Left ventricle myocardium inferior (tissue), 1 donor: ENCODE measurements at places on chromosomes 1 and 21. TPM values are rescaled to one million over a fixed set of nuclear protein-coding genes. Genes with fewer than 3 reads are reported as not detected.
A peak's percentile ranks its signal among the peaks of the same experiment; 100 is the strongest.

DNA sequence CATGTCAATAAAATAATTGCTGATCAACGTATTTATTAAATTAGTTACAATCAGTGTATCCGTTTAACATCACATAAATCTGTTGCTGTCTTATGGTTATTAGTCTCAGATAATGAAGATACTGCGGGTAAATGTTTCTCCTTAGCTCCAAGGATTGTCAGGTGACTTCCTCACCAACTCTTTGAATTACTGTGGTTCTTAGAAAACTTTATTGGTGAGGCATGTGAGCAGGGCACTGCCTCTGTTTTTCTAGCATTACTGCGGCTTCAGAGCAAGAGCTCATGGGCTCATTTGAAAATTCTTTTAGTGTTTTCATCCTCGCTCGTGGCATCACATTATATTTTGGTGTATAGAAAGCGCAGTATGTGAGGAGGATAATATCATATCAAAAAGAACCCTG lies 555.9 kb downstream of the LMO4 start:
- H3K36me3 ChIP-seq, result no peaks in the 10 kb centered on the region
- no peak overlapping the region for H3K27ac ChIP-seq
- H3K4me3 ChIP-seq, result no peak overlapping the region

DNA sequence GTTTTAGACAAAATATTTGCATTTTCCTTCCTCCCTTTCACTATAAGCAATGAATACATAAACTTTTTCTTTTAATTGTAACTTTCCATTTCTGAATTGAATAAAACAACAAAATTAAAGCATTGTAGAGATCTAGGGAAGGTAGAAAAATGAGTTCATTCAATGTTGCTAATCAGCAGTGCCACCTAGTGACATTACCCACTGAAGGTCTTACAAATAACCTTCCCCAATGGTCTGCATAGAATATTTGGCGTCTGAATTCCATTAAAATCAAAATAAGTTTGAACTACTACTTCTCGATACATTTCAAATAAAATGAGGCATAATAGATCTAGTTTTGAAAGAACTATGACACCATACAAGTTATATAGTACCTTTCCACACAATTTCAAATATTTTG lies 19.6 kb downstream of the FH start:
- no peak overlapping the region for H3K27ac ChIP-seq
- peaks cover 92% of the 10 kb centered on the region for H3K36me3 ChIP-seq

- H3K27me3 ChIP-seq, result no peaks in the 10 kb centered on the region
- H3K4me1 ChIP-seq, result peaks cover 12% of the 10 kb centered on the region
- H3K36me3 ChIP-seq, result no peaks in the 10 kb centered on the region
- no peak overlapping the region for H3K27ac ChIP-seq
- no peak for DNase-seq
- H3K4me3 ChIP-seq, result no peak overlapping the region
These were observed 31.0 kb downstream of the DDX20 start for GRCh38 chr1:111786669-111787207.

DNA sequence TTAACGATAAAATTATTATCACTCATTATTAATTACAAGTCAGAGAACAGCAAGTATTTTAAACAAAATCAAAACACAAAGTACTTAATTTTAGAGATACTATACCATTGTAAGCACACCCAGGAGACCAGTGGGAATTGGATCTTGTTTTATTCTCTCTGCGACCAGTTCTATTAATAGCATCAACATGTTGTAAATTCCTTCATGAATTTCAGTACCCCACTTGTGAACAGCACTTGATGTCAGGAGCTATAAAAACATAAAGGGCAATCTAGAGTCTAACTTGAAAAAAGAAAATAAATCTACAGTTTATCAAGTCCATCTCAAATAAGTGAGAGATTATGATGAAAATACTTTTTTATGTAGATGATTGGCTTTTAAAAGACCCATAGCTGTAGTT lies 42.9 kb downstream of the USP24 start:
- no peak for DNase-seq
- H3K27me3 ChIP-seq, result no peaks in the 10 kb centered on the region
- no peak overlapping the region for H3K4me3 ChIP-seq
- H3K36me3 ChIP-seq, result peaks cover 32% of the 10 kb centered on the region

DNA sequence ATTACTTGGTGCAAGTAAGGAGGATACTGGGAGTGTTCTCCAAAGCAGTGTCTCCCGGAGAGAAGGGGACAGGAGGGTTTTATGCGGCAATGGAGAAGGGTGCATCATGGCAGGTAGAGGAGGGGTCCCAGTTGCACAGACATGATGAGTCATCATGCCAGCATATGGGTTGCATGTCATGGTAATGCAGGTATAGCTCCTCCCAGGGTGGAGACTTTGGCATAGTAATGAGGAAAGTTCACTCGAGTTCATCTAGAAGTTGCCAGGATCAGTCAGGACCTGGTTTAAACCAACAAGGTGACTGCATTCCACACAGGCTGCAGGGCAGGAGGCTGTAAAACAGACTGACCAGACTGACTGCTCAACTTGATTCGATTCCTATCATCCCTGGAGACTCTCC lies 355.7 kb upstream of the DUSP10 start:
- no peaks in the 10 kb centered on the region for H3K36me3 ChIP-seq
- H3K4me3 ChIP-seq, result no peak overlapping the region
- H3K27ac ChIP-seq, result no peak overlapping the region
- DNase-seq, result no peak

GRCh38 chr1:41666981-41667631 lies 182.6 kb upstream of the EDN2 start:
- H3K4me3 ChIP-seq, result no peak overlapping the region
- H3K4me1 ChIP-seq, result peaks cover 25% of the 10 kb centered on the region
- no peaks in the 10 kb centered on the region for H3K27me3 ChIP-seq
- no peaks in the 10 kb centered on the region for H3K36me3 ChIP-seq

- H3K27ac ChIP-seq, result peak overlapping the region; percentile 1
- no peaks in the 10 kb centered on the region for H3K36me3 ChIP-seq
- H3K4me1 ChIP-seq, result no peaks in the 10 kb centered on the region
- no peaks in the 10 kb centered on the region for H3K27me3 ChIP-seq
These were observed 210.1 kb downstream of the FGGY start for GRCh38 chr1:59506952-59507351.

The IFI44L gene
- 5.4 TPM for total RNA-seq

- no peak overlapping the region for H3K4me3 ChIP-seq
- DNase-seq, result no peak
- H3K36me3 ChIP-seq, result no peaks in the 10 kb centered on the region
- H3K4me1 ChIP-seq, result no peaks in the 10 kb centered on the region
- no peak overlapping the region for H3K27ac ChIP-seq
- no peaks in the 10 kb centered on the region for H3K27me3 ChIP-seq
These were observed 618.2 kb downstream of the BRINP3 start for GRCh38 chr1:189859385-189859977.

- no peaks in the 10 kb centered on the region for H3K36me3 ChIP-seq
- no peak overlapping the region for H3K27ac ChIP-seq
- H3K4me1 ChIP-seq, result peaks cover under 1% of the 10 kb centered on the region
- no peak for DNase-seq
These were observed 243.6 kb downstream of the TNR start for GRCh38 chr1:175499595-175500382.

The TRIM46 gene
- total RNA-seq, result 0.11 TPM

The FMOD gene
- total RNA-seq, result 11.2 TPM

GRCh38 chr1:226408285-226409184 lies 642 bp upstream of the PARP1 start:
- H3K36me3 ChIP-seq, result no peaks in the 10 kb centered on the region
- peak overlapping the region; percentile 93 for H3K27ac ChIP-seq
- H3K4me3 ChIP-seq, result peak overlapping the region; percentile 94
- peaks cover 43% of the 10 kb centered on the region for H3K4me1 ChIP-seq

The ENO1 gene
- total RNA-seq, result 124 TPM

DNA sequence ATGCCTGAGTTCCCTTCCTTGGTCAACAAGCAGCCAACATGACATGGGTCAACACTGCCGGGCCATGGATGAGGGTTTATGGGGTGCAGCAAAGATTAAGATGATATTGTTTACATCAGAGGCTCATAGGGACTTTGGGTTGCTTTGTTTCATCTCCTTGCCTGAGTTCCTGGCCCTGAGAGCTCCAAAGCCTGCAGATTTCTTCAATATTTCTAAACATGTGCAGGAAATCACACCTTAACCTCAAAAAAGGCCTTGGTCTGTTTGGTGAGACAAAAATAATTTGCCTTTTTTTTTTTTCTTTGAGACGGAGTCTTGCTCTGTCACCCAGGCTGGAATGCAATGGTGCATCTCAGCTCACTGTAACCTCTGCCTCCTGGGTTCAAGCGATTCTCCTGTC lies 876 bp downstream of the SLAMF8 start:
- H3K36me3 ChIP-seq, result no peaks in the 10 kb centered on the region
- no peak overlapping the region for H3K27ac ChIP-seq
- H3K4me1 ChIP-seq, result peaks cover 8% of the 10 kb centered on the region
- no peak for DNase-seq
- H3K27me3 ChIP-seq, result peaks cover 18% of the 10 kb centered on the region

DNA sequence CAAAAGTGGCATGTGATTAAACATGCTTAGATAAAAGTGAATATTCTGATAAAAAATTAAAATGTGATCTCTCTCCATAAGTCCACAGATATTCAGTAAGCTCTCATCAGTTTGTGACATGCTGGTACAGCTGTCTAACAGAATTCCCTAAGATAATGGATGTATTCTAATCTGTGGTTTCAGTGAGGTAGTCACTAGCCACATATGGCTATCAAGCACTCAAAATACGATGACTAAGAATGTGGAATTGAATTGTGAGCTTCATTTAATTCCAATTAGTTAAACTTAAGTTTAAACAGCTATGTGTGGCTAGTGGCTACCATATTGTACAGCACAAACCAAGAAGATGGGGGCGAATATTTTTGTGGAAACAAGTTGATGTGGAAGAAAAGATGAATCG lies 4.1 kb upstream of the REG4 start:
- H3K27me3 ChIP-seq, result peaks cover 11% of the 10 kb centered on the region
- H3K36me3 ChIP-seq, result no peaks in the 10 kb centered on the region
- no peak overlapping the region for H3K27ac ChIP-seq
- H3K4me3 ChIP-seq, result no peak overlapping the region
- no peak for DNase-seq

DNA sequence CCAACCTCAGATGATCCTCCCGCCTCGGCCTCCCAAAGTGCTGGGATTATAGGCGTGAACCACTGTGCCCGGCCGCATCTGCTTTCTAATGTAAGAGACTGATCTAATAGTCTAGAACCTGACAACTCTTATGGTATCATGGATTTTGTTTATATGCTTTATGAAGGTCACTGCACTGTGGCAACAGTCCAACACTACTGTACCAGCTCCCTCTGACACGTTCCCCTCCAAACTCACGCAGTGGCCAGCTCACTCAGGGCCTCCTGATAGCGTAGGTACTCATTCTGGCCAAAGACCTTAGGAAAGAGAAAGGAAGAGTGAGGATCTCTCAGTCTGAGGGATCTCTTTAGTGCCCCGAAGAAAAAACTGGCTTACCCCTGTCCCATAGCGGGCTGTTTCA lies 6.0 kb upstream of the CFAP141 start:
- H3K27me3 ChIP-seq, result no peaks in the 10 kb centered on the region
- peak; percentile 31 for DNase-seq
- peak overlapping the region; percentile 68 for H3K27ac ChIP-seq
- H3K36me3 ChIP-seq, result peaks cover 85% of the 10 kb centered on the region
- no peak overlapping the region for H3K4me3 ChIP-seq

DNA sequence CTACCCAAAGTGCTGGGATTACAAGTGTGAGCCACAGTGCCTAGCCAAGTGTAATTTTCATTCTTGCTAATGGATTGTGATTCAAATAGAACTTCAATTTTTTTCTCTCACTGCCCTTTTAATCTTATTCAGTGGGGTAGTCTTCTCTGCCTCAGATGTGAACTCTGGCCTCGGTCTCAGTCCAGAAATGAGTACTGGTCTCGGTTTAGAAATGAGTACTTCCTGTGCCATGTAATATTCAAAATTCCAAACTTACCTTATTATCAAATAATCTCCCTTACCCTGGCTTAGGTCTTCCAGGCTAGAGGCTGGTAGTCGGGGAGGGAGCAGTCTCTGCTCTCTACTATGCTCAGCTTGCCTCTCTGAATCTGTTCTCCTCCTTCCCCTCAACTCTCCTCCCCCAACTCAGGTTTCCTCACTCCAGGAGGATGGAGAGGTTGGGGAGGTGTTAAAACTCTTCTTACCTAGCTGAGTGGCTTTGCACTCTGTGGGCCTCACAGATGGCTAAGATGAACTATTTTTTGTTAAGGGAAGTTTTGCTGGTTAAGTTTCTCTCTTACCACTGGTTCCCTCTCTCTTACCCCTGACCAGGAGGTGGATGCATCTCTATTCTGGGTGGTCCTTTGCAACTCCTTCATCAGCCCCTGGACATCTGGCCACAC lies 4.8 kb upstream of the SLAMF9 start:
- H3K27ac ChIP-seq, result no peak overlapping the region
- no peak for DNase-seq
- no peaks in the 10 kb centered on the region for H3K4me1 ChIP-seq
- H3K4me3 ChIP-seq, result no peak overlapping the region

The LCE1C gene
- total RNA-seq, result not detected

GRCh38 chr1:30413606-30414005 lies 309.8 kb downstream of the MATN1 start:
- no peak for DNase-seq
- H3K36me3 ChIP-seq, result no peaks in the 10 kb centered on the region
- no peaks in the 10 kb centered on the region for H3K4me1 ChIP-seq
- H3K4me3 ChIP-seq, result no peak overlapping the region

- no peaks in the 10 kb centered on the region for H3K27me3 ChIP-seq
- no peak overlapping the region for H3K27ac ChIP-seq
- H3K4me1 ChIP-seq, result peaks cover 26% of the 10 kb centered on the region
- no peaks in the 10 kb centered on the region for H3K36me3 ChIP-seq
- no peak overlapping the region for H3K4me3 ChIP-seq
These were observed 137.5 kb downstream of the TOMM20 start for GRCh38 chr1:234990874-234991801.

DNA sequence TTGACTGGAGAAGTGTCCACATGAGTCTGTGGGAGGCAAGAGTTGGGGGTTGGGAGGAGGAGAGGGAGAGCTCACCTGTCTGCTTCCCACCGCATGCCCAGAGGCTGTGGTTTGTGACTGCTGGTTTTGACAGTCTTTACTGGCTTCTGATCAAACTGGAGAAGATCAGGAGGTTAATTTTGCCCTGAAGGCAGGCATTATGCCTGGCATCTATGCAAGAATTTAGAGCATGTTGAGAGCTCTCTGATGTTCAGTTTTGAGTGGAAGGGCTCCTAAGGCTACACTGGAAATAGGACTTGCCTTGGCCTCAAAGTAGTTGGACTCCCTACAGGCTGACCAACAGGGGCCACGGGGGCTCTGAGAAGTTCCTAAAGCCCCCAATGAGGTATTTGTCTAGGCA lies 101.6 kb downstream of the TLR5 start:
- H3K4me3 ChIP-seq, result no peak overlapping the region
- H3K36me3 ChIP-seq, result no peaks in the 10 kb centered on the region
- H3K27ac ChIP-seq, result peak overlapping the region; percentile 50
- no peaks in the 10 kb centered on the region for H3K27me3 ChIP-seq

The LDLRAD1 gene
- total RNA-seq, result not detected
